ENCODE measurements at places on chromosomes 2 and 18. TPM values are rescaled to one million over a fixed set of nuclear protein-coding genes. Genes with fewer than 3 reads are reported as not detected.

Gene COL3A1
- 2,500 TPM for total RNA-seq

Gene CD302
- total RNA-seq: 89.8 TPM

Gene HOXD4
- total RNA-seq: 0.74 TPM

Gene ABCG8
- total RNA-seq: 0.80 TPM

Gene SULT1C4
- 4.3 TPM for total RNA-seq

Gene SCN3A
- total RNA-seq: 0.71 TPM

Gene LYPD6B
- 3.2 TPM for total RNA-seq

Gene IL18R1
- total RNA-seq: 35.5 TPM

Gene GAL3ST2
- not detected for total RNA-seq

Gene ACVR2A
- 16.0 TPM for total RNA-seq

Gene GPN1
- total RNA-seq: 25.0 TPM

Gene MC4R
- not detected for total RNA-seq

Gene OSR1
- total RNA-seq: 36.2 TPM

Gene OR6B2
- total RNA-seq: not detected

Gene PID1
- total RNA-seq: 41.3 TPM

Gene SETBP1
- 43.8 TPM for total RNA-seq

Gene L3MBTL4
- 16.3 TPM for total RNA-seq

Gene AGXT
- not detected for total RNA-seq

Gene GAD1
- total RNA-seq: 0.80 TPM

Gene MTLN
- 29.4 TPM for total RNA-seq

Gene UCN
- 0.34 TPM for total RNA-seq

Gene ALPI
- not detected for total RNA-seq

Gene TUBA4A
- total RNA-seq: 37.9 TPM

Gene COX7A2L
- 80.4 TPM for total RNA-seq

Gene ACVR1C
- 0.82 TPM for total RNA-seq

Gene SF3B1
- total RNA-seq: 432 TPM

Gene MRO
- total RNA-seq: 0.20 TPM

Gene PCARE
- total RNA-seq: 0.09 TPM

Gene SGPP2
- total RNA-seq: 6.5 TPM

Gene CD8B
- total RNA-seq: 0.77 TPM

Gene CDH7
- not detected for total RNA-seq

Gene KIAA2012
- 8.5 TPM for total RNA-seq

Gene CRYBA2
- not detected for total RNA-seq

Gene ONECUT2
- total RNA-seq: 0.06 TPM

Gene RNF125
- 9.2 TPM for total RNA-seq

Gene RGPD6
- total RNA-seq: 18.3 TPM

Gene REG3A
- total RNA-seq: not detected

Gene POTEJ
- total RNA-seq: 0.09 TPM

Gene LOXHD1
- 1.9 TPM for total RNA-seq

Gene UGT1A10
- total RNA-seq: not detected

Gene PLB1
- 8.0 TPM for total RNA-seq

Gene CFC1
- total RNA-seq: not detected

Gene FBXO48
- 1.9 TPM for total RNA-seq

Gene CNDP1
- total RNA-seq: not detected

Gene ACMSD
- total RNA-seq: 0.12 TPM

Gene NGEF
- 2.4 TPM for total RNA-seq

Gene KCNIP3
- total RNA-seq: 1.8 TPM

Data from lung (tissue), 17 donors.